ENCODE measurements at places on chromosomes 1 and 21.

DNA sequence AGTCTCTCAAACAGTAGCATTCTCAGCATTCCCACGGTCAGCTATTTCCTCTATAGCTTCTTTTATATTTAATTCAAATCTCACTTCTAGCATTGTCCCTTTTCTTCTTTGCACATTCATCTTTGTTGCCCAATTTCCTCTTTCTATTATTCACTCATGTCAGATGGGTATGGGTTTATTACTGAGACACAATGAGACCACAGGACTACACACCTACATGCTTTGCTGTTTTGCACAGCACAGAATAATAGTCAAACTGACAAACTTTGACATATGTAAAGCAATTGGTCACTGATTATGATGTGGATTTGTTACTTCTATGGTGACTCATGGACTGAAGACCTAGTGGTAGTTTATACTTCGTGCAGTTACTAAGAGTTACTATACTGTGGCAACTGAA lies 5.8 kb upstream of the CD1C start:
- no peak for DNase-seq

DNA sequence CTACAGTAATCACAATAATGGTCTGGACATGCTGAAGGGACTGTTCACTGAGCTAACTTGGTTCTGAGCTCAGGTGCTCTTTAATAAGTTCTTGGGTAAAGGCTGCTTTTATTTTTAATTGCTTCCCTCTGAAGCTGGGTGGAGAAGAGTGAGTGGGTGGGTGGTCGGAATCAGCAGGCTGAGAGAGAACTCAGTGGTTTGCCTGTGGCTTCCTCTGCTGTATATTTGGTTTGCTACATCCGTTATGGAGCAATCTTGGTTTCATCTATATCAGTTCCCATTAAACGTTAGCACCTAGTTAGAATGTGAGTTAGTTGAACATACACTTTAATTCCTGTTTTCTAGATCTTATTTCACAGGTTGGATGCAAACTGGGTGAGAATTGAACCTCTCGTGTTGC lies 23.3 kb downstream of the CNIH4 start:
- DNase-seq = no peak

DNA sequence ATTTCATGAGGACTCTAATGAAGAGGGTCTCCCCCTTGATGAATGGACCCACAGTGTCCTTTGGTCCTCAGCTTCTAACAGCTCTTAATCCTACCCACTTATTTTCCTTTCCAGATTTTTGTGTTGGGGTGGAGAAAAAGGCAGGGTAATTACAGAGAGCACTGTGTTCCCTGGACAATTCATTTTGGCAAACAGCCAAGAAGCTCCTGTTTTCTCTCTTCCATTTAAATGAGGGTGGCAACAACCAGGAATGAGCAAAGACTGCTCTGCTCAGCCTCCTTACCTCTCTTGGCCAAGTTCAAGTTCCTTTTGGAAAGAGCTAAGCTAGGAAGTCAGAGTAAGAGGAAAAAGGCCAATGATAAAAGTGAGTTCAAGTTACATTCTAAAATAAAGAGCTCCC lies 11.9 kb downstream of the XKR8 start:
- DNase-seq = no peak

GRCh38 chr1:15785683-15786082 lies 21.8 kb downstream of the UQCRHL start:
- no peak for DNase-seq

DNA sequence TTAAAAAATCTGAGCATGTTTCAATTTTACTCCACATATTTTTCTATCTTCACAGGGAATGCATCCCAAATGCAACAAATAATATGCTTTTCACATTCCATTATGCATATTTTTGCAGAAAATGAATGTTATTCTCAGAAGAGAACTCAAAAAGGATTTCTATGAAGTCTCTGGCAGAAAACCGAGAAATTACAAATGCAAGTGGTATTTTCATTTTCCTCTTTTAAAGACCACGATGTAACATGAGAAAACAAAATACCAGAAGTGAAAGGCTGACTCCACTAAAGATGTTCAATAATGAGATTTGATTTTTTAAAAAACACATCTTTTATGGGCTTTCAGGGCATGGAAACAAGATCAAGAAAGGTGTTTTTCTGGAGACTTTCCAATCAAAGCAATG lies 5.0 kb upstream of the PDC start:
- DNase-seq = no peak

DNA sequence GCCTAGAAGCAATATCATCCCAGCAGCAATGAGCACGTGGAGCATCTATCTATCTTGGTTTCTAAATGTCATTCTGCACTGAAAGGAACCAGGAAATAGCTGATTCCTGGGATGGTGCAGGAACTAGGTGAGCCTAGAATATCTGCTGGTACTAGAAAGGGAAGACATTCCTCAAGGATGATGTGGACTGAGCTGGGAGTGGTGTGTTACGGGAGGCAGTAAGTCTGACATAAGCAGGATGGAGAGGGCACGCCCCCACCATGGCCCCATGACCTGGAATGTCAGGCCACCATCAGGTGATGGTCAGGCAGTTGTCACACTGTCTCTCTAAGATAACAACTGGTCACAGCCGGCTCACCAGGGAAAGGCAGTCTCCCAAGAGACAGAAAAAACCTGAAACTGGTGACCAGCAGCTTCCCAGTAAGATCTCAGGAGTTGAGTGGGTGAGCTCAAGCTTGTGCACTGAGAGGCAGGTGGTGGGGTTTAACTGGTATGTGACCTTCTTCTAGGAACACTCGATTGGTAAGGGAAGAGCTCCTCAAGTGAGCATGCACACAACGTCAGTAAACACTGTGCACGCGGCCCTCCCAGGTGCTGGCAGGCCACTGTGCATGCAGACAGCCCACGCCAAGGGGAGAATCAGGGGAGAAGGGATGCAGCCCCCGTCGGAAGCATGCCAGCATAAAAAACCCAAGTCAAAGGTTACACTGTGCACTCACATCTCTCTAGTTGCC lies 148.7 kb downstream of the ADSS2 start:
- DNase-seq = no peak

GRCh38 chr1:242623756-242624155 lies 99.3 kb upstream of the PLD5 start:
- DNase-seq = no peak

- no peak for DNase-seq
Measured at GRCh38 chr1:100265562-100265930, 470 bp upstream of the RTCA start.

DNA sequence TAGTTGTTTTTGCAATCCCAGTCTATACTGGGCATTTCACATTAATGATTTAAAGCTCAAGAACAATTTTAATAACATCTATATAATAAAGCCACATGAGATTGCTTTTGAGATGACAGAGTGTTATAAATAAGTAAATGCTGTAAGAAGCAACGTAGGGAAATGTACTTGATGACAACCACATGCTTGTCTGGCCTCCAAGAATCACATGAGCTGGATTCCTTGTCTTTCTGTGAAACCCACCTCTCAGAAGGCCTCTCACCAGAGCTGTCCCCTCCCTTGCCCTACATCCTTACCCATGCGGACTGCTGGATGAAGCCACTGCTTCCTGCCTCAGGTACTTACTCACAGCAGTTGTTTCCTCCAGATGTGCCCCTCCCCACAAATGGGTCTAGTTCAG lies 145.1 kb upstream of the CTTNBP2NL start:
- no peak for DNase-seq

- DNase-seq = no peak
Measured at GRCh38 chr1:231217056-231217455, 24.0 kb upstream of the GNPAT start.

- peak; percentile 41 for DNase-seq
Measured at GRCh38 chr1:54287176-54287650, 87.2 kb downstream of the MRPL37 start.

DNA sequence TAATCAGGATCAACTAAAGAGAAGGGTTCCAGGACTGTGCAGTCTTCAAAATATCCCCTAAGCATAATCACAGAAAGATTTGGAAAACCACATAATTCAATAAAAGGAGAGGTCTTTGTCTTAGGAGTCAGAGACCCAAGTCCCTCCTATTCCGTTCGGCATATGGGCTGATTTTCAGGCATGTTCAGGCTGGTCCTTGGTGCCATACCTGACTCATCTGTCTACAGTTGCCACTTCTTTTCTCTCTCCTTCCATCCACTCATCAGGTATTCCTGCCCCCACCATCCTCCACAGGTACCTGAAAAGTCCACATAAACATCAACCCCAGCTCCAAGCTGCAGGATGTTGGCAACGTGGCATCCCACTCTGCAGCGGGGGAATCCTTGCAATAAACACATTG lies 29.7 kb upstream of the RPL11 start:
- DNase-seq = no peak

DNA sequence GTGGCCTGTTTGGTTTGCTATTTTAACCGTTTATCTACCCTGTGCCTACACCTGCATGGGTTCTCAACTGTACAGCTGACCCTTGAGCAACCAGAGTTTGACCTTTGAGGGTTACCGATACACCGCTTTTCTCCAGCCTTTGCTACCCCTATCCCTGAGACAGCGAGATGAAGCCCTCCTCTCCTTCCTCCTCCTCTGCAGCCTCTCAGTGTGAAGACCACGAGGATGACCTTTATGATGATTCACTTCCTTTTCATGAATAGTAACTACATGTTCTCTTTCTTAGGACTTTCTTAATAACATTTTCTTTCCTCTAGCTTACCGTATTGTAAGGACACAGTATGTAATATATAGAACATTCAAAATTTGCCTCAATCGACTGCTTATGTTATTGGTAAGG lies 14.5 kb upstream of the RNF187 start:
- DNase-seq = no peak

GRCh38 chr1:214281720-214282629 lies 1.0 kb downstream of the SMYD2 start:
- DNase-seq = no peak

- no peak for DNase-seq
Measured at GRCh38 chr1:208344202-208344857, 100.1 kb upstream of the PLXNA2 start.

GRCh38 chr21:15007716-15008296 lies 57.0 kb downstream of the NRIP1 start:
- DNase-seq = no peak

- DNase-seq = no peak
Measured at GRCh38 chr1:91940496-91940895, 8.7 kb upstream of the BRDT start.

DNA sequence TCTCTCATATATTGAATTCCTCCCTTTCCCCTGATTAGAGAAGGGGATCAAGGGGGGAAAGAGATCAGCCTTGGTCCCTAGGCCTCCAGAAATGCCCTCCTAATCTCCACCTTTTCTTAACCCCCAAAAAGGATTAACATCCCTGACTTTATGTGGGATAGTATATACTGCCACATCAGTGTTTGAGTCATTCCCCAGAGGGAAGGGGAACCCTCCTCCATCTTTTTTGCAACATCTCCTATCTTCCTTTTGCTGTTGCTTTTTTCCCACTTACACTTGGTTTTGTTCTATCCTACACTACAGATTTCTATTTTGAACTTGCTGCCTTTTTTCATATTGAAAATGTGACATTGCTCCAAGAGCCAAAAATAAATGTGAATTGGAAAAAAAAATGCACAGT lies 65.4 kb upstream of the PODN start:
- DNase-seq = no peak

- no peak for DNase-seq
Measured at GRCh38 chr1:224312025-224312424, 17.9 kb downstream of the NVL start.

- DNase-seq = no peak
Measured at GRCh38 chr1:84415396-84415795, 17.1 kb downstream of the DNASE2B start.

- DNase-seq = no peak
Measured at GRCh38 chr21:22438428-22439086, 1440.3 kb downstream of the NCAM2 start.

DNA sequence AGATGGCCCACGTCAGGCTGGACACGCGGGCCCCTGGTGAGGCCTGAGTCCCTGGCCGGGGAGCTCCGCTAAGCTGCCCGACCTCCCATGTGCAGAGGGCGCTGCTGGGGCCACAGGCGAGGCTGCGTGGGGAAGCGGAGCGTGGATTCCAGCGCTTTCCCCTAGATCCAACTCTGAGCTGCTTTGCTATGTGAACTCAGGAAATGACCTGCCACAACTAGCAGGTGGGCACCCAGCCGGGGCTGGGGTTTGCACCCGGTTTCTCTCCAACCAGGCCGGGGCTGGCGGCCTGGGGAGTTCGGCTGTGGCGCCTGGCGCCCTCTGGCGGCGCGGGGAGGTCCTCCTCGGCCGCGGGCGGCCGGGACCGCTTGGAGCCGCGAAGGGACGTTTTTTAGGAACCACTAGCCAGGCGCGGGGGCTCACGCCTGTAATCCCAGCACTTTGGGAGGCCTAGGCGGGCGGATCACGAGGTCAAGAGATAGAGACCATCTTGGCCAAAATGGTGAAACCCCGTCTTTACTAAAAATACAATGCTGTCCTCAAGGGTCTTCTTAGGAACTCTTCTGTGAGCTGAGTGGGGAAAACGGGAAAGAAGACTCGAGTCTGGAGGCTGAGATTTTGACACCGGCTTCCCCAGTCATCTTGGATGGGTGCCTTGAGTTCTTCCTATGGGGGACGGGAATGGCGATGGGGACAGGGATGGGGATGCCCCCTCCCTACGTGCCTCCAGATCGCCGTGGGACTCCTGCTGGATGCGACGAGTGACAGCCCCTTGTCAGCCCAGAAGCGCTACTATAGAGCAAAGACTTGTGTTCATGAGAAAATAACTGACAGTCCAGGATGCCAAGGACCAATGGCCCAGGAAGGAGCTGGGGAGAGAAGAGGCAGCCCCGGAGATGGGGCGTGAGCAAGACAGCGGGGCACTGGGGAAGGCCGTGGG lies 12.6 kb downstream of the PYCR2 start:
- DNase-seq = peak; percentile 10

GRCh38 chr1:248757784-248758195 lies 2.2 kb upstream of the LYPD8 start:
- DNase-seq = no peak

DNA sequence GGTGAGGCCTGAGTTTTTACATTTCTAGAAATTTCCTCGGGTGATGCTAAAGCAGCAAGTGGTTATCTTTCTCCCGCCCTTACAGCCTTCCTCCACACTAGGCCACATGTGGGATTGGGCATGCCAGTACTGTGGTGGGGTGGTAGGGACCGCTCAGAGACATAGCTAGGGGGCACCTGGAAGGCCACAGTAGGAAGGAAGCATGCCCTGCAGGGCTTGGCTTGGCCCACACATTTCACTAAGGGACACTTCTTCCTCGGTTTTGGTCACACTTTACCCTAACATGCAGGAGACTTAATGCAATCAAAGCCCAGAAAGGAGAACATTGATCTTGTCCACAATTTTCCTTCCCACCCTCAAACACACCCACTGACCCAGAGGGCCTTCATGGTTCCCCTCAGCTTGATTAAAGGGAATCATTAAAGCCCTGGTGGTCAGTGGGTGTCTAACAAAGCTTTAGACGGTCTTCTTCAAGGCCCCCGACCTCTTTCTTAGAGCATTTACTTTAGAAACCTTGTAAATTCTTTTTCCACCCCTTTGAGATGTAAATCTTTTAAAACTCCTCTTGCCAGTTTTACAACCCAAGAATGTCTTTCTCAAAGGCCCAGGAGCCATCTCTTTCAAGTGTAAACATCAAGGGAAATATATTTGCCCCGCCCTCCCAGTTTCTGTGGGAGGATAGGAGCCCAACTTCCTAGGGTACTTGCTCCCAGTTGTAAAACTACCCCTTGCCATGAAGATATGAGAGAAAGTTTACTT lies 246.4 kb upstream of the PTBP2 start:
- no peak for DNase-seq

GRCh38 chr1:156745881-156746280 lies 5.0 kb upstream of the MRPL24 start:
- no peak for DNase-seq

GRCh38 chr1:225541383-225541782 lies 111.5 kb downstream of the ENAH start:
- no peak for DNase-seq

- DNase-seq = no peak
Measured at GRCh38 chr1:230136453-230137336, 69.7 kb downstream of the GALNT2 start.
